ENCODE measurements at places on chromosomes 16 and 17.

DNA sequence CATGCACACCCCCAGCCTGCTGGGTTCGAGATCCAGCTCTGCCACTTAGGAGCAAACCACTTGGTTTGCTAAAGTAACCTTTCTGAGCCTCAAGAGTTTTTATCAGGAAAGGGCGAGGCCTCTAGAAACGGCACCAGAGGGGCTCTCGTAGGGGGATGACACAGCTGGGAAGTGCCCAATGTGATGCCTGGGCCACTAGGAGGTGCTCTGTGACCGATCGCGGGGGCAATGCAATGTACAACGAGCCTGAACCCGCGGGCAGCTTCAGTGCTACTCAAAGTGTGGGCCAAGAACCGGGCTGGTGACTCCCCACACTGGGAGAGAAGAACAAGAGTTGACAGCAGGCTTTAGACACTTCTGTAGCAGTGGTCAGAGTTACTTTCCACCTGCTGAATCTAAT is 9.4 kb downstream of the C16orf89 start:
- DNase-seq = no peak

DNA sequence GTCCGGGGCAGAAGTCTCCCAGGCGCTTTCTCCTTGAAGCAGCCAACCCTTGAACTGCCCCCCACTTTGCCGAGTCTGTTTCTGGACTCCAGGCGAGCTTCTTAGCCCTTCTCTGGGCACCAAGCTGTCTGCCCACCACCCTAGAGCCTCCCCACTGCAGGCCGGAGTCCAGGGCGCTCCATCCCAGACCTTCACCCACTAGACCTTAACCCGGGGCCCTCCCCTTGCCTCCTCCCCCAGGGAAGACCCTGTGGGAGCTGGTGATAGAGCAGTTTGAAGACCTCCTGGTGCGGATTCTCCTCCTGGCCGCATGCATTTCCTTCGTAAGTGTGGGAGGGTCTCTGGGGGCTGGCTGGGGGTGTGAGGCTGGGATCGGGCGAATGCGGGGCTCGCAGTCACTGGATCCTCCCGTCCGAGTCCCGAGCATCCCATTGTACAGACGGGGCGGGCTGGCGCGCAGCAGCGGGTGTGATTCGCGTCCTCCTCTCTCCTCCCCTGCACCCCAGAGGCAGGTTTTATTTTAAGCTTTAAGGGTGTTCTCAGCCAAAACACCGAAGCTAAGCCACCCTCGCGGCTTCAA is 1.1 kb downstream of the ATP2A1 start:
- DNase-seq = no peak

DNA sequence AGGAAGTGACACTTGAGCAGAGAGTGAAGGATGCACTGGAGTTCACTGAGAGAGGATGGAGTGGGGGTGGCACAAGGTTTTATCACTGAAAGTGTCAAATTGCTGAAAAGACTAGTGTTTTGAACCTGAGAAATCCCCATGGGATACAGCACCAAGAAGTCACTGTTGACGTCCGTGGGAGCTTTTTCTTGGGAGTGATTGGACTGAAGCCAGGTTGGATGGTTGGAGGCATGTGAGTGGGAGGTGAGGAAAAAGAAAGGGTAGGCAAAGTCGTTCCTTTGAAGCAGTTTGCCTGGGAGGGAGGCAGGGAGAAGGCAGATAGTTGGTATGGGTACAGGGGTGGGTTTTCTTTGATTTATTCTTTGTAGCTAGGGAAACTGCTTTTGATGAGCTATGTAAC is 39.9 kb upstream of the SDK2 start:
- no peak for DNase-seq

- DNase-seq = no peak
These were observed 2.4 kb downstream of the SERPINF1 start for GRCh38 chr17:1764284-1764683.

GRCh38 chr17:27871407-27871806 is 21.8 kb downstream of the LYRM9 start:
- DNase-seq = no peak
